Cortex of kidney (tissue), 1 donor: ENCODE measurements at places on chromosomes 6 and 20.

DNA sequence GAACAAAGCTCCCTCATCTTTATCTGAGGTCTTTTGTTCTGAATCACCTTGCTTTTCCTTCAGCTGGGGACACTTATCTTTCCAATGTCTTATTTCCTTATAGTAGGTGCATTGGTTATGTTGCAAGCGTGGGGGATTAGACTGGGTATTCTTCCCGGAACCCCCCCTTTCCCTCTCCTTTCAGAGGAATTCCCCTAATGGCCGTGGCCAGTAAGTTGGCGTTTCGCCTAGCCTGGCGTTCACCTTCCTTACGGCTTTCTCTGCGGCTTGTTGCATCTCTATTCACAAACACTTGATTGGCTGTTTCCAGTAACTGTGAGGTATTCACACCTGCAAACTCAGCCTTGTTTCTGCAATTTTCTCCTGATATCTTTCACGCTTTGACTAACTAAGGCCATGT is 32.8 kb upstream of the FABP7 start:
- no peak for DNase-seq

GRCh38 chr20:21569586-21569985 is 55.7 kb upstream of the NKX2-2 start:
- DNase-seq = no peak

GRCh38 chr6:138803861-138804260 is 8.0 kb downstream of the ECT2L start:
- no peak for DNase-seq

- DNase-seq = no peak
Observed at GRCh38 chr20:37552415-37552814, 24.7 kb upstream of the BLCAP start.

DNA sequence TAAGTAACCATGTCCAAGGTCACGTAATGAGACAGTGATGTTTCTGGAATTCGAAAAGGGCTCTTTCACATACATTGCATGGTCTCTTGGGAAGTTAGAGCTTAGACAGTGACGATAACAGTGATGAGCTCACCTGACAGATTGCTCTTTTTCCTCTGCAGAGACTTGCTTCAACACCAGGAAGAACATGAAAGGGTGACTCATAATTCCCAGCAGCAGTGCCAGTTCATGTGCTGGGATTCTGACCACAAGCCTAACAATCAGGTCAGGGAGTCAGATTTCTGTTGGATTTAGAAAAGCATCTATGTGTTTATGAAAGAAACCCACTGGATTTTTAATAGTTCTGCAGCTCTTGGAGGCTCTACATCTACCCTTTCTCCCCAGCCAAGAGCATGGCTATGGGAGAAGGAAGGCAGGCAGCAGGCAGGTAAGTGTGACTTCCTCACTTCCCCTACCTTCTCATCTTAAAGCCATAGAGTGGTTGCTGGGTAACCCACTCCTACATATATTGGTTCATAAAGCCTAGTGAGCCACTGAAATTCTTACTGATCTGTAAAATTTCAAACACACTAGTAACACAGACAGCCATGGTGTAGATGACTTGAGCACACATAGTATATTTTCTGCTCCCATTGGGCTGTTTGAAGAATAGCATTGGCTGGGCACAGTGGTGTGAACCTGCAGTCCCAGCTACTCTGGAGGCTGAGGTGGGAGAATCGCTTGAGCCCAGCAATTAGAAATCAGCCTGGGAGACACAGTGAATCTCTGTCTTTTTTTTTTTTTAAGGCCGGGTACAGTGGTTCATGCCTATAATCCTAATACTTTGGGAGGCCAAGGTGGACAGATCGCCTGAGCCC is 44.4 kb upstream of the LOC128125822 start:
- DNase-seq = no peak

DNA sequence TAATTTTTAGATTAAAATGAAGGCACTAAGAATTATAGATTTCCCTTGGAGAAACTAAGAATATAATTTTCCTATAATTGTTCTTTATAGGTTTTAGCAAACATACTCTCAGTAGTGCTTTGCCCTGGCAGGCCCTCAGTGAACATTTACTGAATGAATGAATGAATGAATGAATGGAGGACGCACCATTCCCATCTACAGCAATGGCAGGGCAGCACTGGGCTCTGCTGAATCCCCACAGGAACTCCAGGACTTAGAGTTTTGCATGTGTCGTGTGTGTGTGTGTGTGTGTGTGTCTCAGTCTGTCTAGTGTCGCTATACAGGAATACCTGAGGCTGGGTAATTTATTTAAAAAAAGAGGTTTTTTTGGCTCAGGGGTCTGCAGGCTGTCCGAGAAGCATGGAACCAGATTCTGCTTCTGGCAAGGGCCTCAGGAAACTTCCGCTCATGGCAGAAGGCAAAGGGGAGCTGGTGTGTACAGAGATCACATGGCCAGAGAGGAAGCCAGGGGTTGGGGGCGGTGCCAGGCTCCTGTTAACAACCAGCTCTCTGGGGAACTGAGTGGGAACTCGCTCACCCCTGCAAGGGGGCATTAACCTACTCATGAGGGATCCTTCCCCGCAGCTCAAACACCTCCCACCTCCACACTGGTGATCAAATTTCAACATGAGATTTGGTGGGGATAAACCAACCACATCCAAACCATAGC is 20.1 kb downstream of the RNASET2 start:
- DNase-seq = no peak
